ENCODE measurements at places on chromosomes 3 and 15.

DNA sequence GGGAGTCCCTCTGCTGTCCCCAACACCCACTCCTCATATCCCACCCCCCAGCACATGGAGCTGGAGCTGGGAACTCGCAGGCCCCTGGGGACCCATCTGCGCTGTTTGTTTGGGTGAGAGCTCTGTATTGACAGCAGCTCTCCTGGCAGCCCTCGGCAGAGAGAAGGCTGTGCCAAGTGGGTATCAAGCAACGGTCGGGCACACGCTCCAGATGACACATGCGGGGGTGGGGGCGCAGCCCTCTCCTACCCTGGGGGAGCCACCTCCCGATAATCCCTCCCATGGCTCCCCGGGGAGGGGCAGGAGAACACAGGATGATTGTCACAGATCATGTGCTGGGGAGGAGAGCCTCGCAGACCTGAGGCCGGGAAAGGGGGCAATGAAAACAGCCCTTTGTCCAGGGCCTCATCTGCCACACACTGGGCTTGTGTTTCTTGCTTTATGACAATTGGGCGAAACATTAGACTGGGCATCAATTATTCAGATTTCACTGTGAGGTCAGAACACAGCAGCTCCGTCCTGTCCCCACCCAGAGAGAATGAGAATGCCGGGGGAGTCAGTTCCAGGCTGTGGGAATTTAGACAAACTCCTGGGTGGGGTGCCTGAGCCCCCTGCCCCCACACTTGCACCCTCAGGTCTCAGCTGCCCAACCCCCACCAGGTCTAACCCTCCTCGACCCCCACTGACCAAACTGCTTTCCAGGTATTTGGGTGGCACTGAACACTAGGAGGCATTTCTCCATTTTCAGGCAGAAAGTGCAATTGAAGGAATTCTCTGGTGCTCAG lies 46.4 kb upstream of the KLF13 start:
- no peak for DNase-seq

GRCh38 chr3:48299746-48300712 lies 33.4 kb downstream of the SPINK8 start:
- no peak for DNase-seq

DNA sequence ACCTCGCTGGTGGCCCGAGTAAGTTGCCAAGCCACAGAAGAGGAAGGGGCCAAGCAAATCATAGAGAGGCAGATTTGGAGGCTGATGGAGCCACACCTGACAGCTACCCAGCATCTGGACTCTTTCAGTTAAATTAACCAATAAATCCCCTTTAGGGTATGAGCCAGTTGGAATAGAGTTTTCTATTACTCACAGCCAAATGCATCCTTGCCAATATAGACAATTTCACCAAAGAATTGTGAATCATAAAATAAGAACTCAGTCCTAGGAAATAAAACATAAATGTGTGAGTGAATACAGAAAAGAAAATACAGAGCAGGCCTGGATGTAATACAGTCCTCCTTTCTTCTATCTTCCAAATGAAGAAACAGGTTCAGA lies 161.6 kb upstream of the ANKRD28 start:
- no peak for DNase-seq

DNA sequence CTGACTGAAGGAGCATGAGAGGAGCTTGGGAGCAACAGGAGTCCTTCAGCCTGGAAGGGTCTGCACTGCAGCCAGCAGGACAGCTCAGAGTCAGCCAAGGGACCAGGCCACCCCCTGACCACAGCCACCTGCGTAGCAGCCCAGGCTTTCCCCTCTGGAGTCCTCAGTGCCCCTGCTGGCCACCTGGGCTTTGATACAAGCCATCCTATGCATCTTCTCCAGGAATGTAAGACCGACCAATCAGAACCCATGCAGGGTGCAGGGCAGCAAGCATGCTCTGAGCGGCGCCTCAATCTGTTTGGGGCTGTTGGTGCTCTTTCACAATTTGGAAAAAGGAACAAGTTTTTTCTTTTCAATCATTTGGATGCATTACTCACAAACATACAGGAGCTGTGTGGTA lies 52.0 kb downstream of the DZIP1L start:
- no peak for DNase-seq

GRCh38 chr15:35746121-35746520 lies 200.2 kb upstream of the DPH6 start:
- no peak for DNase-seq

DNA sequence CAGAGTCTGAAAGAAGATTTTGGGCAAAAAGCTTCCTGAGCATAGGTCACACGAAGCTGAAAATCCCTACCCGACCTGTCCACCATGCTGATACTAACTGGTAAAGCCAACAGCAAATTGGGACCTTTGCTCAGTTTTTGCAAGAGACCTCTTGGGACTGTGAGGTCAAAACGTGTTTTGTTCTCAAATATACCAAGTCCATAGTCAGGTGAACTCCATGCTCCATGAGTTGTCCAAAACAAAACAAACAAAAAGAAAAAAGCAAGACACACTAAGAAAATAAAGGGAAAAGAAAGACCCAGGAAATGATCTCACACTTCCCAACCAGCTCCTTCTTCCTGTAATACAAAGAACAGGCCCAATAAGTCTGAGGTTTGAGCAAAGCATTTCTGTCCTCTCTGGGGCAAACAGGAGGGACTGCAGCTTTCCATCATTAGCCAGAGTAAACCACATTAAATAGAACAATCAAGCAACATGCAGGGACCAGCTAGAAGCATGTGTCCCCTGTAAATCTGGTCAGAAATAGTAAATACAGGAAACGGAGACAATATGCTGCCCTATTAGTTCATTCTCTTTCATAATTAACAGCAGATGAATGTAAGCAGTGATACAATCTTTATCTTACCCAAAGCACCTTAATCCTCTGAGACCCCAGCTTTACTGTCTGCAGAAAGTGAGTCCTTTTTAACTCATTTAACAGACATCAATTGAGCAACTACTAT lies 125.0 kb upstream of the LIPC start:
- DNase-seq, result no peak

DNA sequence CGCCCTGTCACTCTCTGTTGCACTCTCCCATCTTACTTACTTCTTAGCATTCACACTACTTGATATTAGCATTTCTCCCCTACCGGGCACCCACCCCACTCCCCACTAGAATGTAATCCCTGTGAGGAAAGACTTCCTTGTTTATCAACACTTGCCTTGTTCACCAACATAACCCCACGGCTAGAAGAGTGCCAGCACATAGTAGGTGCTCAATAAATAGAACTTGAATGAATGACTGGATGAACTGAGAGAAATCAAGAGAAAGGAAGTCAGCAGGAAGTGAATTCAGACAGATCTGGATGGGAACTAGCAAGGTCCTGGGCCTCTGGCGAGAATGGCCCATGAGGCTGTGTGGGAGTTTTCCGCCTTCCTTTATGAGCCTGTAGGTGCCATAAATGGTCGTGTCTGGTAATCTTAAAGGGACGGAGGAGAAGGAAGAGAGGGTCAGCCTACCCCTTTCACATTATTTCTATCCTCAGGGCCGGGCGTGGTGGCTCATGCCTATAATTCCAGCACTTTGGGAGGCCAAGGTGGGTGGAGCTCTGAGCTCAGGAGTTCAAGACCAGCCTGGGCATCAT lies 42.4 kb upstream of the HERC1 start:
- DNase-seq, result no peak

- no peak for DNase-seq
Observed at GRCh38 chr15:65595960-65596359, 15.0 kb downstream of the INTS14 start.

- DNase-seq, result no peak
Observed at GRCh38 chr3:31013843-31014242, 119.4 kb upstream of the GADL1 start.
